Myocyte (in vitro differentiated cells): ENCODE measurements at places on chromosomes 11 and 22.

GRCh38 chr22:44823396-44823795, 71.0 kb downstream of the ARHGAP8 start:
- no peak for DNase-seq

DNA sequence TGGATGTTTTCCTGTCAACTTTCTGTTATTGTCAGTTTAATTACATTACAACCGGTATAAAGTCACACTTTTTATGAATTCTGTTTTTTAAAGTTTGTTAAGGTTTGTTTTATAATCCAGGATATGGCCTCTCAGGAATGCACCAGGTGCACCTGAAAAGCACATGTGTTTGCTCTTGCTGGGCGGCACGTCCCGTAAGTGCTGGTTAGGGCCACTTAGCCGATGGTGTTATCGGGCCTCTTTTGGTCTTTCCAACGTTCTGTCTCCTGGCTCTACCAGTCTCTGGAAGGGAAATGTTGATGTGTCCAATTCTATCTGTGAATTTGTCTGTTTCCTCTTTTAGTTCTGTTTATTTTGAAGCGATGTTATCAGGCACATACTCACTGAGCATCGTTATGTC, 695.7 kb downstream of the BRD1 start:
- no peak for DNase-seq

DNA sequence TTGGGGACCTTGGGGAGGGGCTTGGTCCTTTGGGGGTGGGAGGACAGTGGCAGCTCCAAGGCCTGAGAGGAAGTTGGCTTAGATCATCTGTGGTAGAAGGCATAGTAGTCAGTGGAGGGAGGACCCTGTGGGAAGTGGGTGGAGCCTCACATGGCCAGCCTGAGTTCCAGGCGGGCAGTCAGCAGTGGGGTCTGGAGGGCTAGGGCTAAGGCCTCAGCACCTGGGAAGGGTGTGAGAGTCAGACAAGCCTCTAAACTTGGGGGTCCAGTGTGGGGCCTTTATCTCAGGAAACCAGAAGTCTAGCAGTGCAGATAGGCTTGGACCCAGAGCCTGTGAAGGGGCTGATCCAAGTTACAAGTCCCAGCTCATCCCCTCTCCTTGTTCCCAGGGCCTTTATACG, 4.0 kb downstream of the NLRX1 start:
- no peak for DNase-seq

DNA sequence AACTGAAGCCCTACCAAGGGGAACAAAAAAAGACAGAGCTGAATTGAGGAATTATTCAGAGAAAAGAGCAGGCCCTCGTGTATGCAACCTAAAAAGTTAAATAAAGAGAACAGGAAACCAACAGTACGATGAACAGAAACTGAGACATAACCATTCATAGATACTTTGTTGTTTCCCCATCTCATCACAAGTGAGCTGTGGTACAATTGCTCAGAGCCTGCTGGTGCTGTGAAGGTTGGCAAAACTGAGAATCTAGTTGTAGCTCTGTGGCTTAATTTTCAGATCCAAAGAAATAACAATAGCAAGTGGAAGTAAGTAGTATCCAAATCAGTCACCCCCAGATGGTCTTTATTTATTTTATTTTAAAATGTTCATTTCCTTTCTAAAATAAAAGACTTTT, 37.7 kb upstream of the BLID start:
- DNase-seq = no peak

- DNase-seq = no peak
Observed at GRCh38 chr11:117931971-117932370, 2.8 kb upstream of the TMPRSS13 start.

DNA sequence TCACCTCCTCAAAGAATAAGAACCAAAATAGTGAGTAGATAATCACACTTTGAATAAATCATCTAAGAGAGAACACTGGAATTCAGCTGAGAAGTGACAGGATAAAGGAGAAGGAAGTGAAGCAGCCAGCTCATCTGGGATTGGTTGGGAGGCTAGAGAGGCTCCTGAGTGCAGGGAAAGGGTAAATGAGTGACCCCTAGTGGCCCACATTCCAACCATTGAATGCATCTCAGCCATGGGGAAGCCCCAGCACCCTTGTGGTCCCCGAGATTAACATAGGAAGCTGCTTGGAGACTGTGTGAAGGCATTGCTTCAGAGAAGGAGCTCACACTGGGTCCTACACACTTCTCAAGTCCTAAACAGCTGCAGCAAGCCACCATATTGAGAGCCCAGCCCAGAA, 82.3 kb downstream of the JRKL start:
- no peak for DNase-seq

DNA sequence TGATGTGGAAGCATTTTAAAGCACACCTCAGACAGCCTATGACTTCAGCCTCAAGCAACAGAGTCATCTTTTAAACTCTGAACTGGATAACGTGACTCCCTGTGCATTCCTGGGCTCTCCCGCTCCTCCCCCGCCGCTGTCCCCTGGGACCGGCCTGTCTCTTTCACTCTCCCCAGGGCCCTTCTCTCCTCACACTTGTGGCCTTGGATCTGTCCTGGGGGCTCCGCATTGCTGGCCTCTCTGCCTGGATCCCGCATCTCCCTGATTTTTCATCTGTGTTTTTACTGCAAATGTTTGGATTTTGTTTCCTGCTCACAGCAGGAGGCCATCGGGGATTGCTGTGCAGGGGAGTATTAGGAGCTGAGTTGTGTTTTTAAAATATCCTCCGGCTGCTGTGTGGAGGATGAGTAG, 15.4 kb downstream of the C11orf24 start:
- DNase-seq = no peak

DNA sequence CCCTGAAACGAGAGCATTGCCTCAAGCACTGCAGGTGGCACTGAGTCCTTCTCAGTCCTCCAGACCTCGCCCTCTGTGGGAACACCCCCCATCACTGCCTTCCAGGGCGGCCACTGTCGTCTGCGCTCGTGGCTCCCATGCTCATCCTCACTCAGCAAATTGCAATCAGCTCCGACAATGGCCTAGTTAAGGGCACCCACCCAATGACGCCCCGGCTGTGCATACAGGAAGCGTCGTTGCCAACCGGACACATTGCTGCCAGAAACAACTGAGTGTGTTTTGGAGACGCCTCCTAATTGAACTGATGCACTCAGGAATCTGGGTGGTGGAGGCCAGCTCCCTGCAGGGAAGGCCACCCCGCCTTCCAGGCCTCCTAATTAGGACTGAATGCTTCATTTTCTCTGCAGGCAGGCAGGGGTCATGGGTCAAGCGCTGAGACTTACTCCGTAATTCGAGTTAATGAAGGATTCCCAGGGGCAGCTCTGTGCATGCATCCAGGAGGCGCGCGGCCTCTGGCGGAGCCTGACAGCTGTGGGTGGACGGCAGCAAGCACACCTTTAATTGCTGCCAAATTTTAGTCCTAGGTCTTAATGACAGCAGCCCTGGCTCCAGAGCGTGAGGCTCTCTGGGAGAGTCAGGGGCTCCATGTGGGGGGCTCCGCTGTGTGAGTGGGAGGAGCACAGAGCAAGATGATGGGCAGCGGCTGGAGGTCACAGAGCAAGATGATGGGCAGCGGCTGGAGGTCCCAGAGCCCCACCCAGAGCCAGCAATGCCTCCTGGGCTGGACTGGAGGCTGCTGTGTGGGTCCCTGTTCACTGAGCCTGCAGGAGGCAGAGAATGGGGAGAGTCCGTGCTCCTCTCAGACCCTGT, 199.0 kb downstream of the BRD1 start:
- no peak for DNase-seq

DNA sequence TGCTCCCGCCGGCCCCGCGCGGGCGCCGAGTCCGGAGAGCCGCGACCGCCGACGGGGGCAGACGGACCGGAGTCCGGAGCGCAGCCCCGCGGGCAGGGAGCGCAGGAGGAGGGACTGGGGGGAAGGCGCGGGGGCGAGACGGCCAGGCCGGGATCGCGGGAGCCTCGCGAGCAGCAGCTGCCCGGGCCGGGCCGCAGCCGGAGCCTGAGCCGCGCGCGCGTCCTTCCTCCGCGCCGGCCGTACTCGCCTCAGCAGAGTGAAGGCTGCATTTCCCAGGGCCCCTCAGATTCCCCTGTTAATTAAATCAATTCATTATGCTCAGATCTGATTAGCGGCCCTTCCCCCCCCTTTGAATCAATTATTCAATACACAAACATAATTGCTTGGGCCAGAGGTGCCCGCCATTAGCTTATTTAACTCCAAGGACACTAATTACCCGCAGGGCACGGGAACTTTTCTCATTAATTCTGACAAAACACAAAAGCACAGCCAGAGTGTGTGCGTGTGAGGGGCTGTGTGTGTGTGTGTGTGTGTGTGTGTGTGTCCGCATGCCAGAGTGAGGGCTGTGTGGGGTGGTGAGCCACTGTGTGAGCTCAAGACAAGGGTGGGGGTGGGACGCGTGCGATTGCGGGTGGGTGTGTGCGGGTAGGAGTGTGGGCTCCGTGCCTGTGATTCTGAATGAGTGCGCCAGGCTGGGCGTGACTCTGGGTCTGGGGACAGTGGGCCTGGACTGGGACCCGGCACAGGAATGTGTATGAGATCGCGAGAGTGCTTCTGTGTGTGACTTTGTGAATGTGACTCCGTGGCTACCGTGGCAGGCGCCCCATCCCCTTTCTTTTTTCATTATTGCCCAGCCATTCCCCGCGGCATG, 5.1 kb upstream of the LMO1 start:
- no peak for DNase-seq

DNA sequence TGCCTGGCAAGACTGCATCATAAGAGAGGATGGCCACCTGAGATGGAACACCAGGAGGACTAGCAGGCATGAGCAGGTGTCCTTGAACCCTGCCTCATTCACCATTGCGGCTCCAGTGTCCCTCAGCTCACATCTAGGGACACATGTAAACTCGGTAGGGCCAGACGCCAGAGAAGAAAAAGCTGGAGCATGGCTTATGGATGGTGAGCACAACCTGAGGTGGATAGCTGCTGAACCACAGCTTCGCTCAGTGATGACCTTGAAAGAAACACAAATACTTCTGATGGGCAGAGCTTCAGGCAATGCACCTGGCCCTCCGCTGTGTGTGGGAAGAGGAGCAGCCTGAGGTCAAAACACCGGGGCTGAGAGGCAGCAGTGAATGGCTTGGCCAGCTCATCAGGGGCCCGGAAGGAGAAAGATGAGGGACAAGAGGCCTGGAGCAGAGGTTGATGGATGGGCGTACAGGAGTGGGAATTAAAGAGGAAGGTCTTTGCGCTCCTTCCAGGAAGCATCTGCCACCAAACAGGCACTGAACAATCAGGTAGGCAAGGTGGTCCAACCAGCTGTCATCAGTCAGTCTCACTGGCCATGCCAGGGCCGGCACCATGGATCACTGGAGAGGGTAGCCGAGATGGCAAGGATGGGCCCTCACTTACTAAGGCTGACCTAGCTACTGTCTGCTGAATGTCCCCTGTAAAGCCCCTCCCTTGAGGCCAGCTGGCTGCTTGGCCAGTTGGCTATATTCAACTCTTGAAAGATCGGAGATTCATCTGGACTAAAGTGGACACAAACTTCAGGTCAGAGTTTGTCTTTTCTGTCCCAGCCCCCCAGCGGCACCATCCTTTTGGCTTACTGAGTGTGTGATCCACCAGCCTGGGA, 89.7 kb downstream of the MYEOV start:
- DNase-seq = no peak

- peak; percentile 85 for DNase-seq
Observed at GRCh38 chr11:61791737-61792309, 576 bp downstream of the TMEM258 start.

GRCh38 chr22:25628494-25628893, 64.0 kb downstream of the GRK3 start:
- DNase-seq = no peak

DNA sequence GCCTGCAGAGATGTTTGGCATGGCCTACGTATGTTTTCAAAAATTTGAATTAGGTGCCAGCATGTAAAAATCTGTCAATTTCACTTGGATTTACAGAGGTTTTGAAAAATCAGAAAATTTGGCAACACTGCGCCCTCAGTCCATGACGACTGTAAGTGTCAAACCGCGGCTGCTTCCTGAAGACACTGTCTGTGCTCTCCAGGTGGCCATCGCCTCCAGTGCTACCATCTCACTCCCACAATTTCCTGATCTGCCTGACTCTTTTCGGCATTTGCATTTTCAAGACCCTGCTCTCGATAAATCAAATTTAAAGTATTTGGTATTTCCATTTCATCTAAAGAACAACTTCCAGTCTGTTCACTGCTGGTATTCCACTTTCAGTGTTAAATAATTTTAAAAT, 34.6 kb downstream of the VSIG10L2 start:
- DNase-seq = no peak

DNA sequence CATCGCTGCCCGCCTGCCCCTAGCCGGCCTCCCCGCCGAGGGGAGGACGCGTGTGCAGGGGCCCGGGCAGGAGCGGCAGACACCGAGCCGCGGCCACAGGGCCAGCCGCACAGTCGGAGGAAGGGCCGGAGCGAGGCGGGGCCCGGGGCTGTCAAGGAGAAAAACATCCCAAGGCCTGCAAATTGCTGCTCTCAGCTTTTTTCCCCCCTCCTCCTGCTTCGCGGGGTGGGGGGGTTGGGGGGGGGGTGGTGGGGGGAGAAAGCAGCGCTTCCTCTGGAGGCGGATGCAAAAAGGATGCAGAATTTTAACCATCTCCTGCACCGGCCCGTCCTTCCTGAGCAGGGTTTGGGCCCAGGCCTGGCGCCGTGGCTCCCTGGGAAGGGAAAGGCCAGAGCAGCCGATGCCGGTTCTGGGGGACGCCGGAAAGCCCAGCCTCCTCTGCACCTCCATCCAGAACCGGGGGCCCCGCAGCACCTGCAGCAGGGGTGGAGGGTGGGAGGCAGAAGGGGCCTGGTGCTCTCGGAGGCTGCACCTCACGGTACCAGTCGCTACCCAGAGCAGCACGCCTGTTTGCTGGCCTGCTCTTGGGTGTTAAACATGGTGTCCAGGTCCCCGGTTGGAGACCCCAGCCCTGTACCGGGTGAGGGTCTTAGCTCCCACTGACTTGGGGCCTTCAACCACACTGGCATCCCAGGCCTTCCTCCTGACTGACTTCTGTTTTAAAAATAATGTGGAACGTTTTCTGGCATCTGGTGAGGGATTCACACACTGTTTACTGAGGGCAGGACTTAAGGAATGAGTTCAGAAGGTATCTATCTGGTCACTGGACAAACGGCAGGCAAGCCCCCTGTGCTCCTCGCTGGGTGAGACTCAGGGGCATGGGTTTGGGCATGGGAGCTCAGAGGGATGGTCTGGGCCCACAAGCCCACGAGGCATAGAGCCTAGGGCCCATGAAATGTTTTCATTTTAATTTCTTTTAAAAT, 77.4 kb upstream of the WNT7B start:
- peak; percentile 80 for DNase-seq

- DNase-seq = no peak
Observed at GRCh38 chr22:39309364-39309861, 10.0 kb downstream of the RPL3 start.

DNA sequence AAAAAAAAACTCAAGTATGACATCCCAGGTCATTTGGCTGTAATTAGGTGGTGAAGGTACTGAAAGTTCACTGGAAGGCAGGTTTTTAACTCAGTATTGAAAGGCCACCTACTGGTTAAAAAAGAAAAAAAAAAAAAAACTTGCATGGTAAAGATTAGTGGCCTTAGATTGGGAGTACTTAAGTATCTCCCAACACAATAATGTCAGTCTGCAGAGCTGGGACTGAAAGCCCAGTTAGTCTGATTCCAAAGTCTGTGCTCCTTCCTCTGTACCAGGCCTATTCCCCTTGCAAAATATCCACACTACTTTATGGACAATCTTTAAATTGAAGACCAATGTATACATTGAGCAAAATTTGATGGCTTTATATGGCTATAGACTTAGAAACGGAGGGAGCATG, 85.5 kb downstream of the NOX4 start:
- no peak for DNase-seq
